ENCODE measurements at places on chromosomes 1 and 21.

GRCh38 chr1:113675302-113675701 is 84.0 kb downstream of the PHTF1 start:
- no peak for DNase-seq

GRCh38 chr1:12140515-12141162 is 26.2 kb upstream of the TNFRSF1B start:
- DNase-seq, result no peak

DNA sequence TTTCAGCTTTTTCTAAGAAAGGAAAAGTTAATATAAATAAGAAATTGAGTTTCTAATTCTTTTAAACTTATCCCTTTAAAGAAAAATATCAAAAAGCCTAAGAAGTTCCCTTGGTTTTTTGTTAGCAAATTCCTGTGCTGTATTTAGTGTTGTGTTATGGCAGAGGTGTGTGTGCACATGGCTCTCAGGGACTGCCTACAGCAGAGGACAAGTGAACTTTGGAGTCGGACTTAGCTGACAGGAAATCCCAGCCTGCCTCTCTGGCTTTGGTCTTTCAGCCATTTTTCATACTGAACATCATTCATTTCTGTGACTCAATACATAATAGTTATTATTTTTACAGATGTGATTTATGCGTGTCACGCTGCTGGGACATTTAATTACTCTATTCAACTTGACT is 149.6 kb downstream of the FMN2 start:
- no peak for DNase-seq

- DNase-seq, result no peak
These were observed 12.4 kb upstream of the BCAR3 start for GRCh38 chr1:93694039-93694438.

GRCh38 chr1:228371741-228372182 is 34.9 kb downstream of the TRIM11 start:
- DNase-seq, result no peak

DNA sequence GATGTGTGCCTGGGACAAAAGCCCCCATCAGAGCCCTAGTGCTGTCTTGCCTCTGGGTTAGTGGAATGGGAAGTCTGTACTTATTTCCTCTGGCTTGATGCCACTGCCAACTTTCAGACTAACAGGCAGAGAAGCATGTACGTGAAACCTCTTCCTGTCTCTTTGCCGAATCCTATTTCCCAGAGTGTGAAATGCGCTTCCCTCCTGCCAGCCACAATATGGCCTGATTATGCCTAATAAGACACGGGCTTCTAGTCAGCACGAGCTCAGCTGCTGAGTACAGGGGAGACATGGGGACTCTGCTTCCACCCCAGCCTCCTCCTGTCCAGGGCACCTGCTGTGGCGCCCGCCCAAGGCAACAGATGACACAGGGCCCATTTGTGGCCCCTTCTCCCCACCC is 111.4 kb downstream of the KCND3 start:
- no peak for DNase-seq

DNA sequence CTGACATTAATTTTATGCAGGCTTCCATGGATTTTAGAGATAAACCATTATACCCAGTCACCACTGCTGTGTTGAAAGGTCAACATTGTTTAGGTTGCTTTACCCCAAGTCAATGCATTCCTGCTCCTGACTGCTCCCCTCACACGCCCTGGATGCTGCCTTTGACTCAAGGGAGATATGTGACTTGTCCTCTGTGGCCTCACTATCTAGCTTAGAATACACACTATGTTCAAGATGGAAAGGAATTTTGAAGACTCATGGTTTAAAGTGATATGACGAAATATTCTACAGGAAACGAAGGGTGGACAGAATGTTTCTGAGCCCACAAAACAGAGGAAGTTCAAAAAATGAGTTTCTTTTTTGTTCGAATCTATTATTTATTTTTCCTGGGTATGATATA is 170.4 kb upstream of the NR5A2 start:
- peak; percentile 68 for DNase-seq

DNA sequence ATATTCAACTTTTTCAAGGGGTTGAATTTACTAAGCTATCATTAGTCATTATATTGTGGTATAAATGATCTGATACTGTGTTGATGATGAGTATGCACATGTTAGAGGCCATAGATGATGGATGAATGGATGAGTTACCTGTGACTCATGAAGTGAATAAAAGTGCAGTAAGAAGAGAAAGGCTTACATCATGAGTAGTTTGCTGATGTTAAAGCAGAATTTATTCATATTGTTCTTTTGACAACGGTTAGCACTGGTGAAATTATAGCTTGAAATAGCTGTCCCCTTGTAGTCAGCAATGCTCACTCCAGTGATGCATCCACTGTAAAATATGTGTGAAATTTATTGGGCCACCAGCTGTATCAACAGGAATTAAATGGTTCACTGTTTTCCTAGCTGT is 541.0 kb upstream of the ZRANB2 start:
- no peak for DNase-seq

- DNase-seq, result no peak
These were observed 46.5 kb downstream of the CYP2J2 start for GRCh38 chr1:59879996-59880505.

- no peak for DNase-seq
These were observed 31.4 kb downstream of the SLC30A7 start for GRCh38 chr1:100927276-100927675.

GRCh38 chr1:86154571-86155050 is 2.0 kb downstream of the COL24A1 start:
- DNase-seq, result no peak

GRCh38 chr21:31253684-31254083 is 90.4 kb downstream of the TIAM1 start:
- no peak for DNase-seq

- no peak for DNase-seq
These were observed 24.5 kb downstream of the SSX2IP start for GRCh38 chr1:84665703-84666317.

DNA sequence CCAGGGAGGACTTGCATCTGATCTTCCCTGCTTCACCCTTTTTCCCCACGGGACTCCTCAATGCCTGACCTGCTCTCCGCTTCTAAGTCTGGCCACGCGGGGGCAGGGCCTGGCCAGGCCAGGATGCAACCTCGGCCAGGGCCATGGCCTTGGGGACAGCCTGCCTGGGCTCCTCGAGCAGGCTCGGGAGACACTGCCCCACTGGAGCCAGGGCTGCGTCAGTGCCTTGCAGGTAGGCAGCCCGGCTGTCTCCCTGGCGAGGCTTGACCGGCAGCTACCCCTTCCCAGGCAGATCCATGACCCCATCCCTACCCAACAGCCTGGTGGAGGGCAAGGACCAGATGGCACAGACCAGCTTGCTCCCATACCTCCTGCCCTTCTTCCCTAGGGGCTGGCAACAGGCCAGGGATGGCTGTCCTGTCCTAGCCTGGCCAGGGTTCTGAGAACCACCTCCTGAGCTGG is 2.7 kb upstream of the PRDM16 start:
- no peak for DNase-seq

- DNase-seq, result no peak
These were observed 760 bp upstream of the TINAGL1 start for GRCh38 chr1:31575369-31576140.

- no peak for DNase-seq
These were observed 16.3 kb upstream of the NPPB start for GRCh38 chr1:11875094-11875493.

DNA sequence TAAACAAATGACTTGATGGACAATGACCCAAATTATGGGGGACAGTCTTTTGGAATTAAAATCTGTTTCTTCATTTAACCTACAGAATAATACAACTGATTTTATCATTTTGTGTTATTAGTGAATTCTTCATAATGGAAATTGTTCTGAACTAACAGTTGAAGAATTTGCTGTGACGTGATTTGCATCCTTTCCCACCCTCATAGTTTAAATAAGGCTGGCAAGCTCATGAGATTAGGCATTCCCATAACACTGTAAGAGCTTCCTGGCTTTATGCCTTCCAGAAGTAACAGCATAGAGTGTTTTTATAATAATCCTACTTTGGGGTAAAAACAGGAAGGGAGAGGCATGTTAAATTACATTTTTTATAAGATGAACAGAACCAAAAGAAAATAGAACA is 95.7 kb downstream of the ATP6V1G3 start:
- DNase-seq, result no peak
